ENCODE measurements at places on chromosomes 12 and 14.

DNA sequence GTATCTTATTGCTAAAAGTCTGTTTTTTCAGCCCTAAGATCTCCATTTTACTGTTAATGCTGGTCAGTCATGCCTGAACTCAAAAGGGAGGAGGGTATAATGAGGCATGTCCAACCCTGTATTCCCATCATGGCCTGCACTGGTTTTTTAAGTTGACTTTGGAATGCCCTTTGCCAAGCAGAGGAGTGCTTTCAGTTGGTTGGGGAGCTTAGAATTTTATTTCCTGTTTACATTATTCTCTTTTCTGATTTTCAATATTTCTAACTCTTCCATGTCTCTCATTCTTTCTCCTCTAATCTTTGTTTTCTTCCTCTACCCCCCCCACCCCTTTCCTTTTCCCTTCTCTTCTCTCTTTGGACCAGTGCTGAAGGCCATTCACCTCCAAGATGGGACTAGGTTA lies 4.9 kb upstream of the DHRS2 start:
- no peak for DNase-seq

- DNase-seq, result no peak
These were observed 17.9 kb upstream of the MGST1 start for GRCh38 chr12:16329594-16329993.

- no peak for DNase-seq
These were observed 568 bp downstream of the CCDC184 start for GRCh38 chr12:48183876-48184548.

GRCh38 chr12:42828836-42829235 lies 239.3 kb upstream of the PRICKLE1 start:
- DNase-seq, result no peak

DNA sequence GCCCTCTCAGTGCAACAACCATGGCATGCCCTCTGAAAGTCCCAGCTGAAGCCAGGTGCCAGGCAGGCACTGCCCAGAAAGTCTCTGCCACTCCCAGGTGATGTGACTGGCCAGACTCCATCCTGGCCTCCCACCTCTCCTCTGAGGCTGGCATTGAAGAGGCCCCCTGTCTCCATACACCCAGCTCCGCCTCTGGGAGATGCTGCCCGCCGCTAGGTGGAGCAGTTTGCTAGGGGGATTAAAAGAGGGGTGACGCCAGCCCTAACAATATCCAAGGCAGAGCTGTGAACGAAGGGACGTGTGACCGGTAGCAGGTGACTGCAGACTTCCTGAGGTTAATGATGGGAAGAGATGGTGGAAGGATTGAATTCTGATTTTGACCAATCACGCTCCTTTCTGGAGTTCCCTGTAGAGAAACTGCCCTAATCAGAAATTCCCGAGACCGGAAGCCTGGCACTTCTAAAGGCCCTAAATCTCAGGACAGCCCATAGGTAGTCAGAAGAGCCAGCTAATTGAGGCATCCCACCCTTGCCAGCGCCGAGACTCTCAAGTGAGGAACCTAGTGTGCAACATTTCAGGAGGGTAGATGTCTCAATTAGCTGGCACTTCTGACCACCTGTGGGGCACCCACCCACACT lies 8.3 kb upstream of the PLEK2 start:
- DNase-seq, result no peak

DNA sequence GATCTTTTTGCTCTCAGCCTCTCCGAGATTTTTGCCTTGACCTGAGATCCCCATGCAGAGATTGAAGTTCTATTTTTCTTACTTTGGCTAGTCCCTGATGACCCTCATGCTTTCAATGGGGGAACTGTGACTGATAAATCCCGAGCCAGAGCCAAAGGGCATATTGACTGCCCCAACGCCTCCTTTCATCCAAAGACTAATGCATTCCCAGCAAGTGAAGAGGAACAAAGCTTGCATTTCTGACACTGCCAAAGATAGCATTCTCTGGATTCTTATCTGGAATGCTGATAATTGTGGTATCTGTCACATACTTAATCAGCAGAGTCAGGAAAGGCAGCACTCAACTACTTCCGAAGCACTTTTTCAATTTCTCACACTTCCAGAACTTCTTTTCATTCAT lies 152.3 kb upstream of the EGLN3 start:
- DNase-seq, result no peak

- no peak for DNase-seq
These were observed 1188.2 kb upstream of the TMEM132C start for GRCh38 chr12:127078577-127079350.

DNA sequence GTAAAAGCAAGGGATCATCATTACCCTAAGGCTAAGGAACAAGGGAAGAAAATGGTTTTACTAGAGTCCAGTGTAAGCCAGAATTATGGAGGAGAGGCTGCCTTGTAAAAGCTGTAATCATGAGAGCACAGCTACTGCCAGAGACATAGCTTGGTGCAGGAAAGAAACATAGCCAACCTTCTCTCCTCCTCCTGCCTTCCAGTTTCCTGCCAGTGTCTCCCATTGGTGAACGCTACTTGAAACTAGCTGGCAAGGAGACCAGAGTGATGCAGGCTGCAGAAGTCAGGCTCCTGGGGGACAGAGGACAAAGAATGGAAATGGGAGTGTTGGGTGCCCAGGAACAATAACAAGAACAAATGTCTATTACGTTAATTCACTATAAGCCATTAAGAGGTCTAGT lies 158.5 kb downstream of the NELL2 start:
- DNase-seq, result no peak

GRCh38 chr12:123996581-123996980 lies 23.6 kb downstream of the ZNF664 start:
- DNase-seq, result no peak

DNA sequence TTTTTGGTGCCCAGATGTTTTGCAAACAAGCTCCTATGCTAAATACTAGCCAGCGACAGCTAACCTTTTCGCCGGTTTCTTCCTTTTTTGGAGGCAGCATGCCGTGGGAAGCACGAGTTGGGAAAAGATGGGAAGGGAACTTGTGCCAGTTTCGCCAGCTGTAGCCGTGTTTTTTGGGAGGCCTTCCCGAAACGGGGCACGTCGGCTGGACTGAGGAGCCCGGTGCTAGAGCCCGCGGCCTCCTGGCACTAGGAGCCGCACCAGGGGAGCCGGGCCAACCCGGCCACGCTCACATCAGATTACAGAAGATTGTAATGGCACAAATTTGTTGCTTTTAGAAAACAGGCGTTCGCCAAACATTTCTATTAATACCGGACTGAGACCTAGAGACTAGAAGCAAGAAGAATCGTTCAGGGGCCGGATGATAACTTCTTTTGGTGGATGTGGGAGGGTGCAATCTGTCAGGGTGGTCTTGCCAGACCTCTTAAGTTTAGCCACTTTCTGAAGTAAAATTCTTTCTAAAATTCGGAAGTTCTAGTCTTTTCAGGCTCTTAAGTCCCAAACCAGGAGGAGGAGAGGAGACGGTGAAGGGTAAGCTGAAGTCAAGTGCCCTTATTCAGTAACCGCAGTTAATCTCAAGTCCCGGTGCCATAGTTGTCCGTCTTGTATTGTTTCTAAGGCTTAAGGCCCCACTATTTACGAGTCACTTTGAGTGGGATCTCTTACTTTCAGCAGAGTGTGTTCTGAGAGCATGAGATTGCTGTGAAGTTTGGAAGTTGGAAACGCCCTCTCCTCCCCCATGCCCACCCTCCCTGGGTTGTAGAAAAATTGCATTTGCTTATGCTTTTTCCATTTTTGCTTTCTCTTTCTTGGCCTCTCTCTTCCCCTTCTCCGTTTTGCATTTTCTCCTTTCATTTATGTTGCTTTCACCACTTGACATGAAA lies 1.3 kb downstream of the RASSF3 start:
- DNase-seq, result no peak

DNA sequence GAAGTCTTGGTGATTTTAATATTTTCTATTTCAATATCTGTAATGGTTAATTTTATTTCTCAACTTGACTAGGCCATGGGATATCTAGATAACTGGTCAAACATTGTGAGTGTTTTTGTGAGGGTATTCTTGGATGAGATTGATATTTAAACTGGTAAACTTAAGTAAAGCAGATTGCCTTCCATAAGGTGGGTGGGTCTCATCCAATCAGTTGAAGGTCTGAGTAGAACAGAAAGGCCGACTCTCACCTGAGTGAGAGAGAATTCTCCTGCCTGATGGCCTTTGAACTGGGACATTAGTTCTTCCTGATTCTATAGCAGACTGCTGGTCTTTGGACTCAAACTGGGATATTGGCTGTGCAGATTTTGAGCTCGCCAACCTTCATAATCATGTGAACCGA lies 36.3 kb downstream of the OTOGL start:
- no peak for DNase-seq

- DNase-seq, result no peak
These were observed 5.3 kb upstream of the HNF1A start for GRCh38 chr12:120972870-120973543.

DNA sequence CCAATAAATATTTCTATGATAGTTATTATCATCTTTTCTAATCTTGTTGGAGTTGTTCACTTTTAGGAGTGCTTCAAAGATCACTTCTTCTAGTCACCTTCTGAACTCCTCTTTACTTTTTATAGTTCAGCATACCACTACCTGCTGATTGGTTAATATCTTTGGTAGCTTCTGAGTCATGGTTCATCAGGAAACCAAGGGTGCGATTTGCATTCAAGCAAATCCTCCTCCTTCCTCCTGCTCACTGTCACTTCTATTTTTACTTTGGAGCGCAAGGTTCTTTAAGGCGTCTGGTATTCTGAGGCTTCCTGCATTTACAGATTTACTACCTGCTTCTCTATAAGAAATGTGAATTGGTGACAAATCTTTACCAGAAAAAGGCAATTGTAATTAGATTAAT lies 24.0 kb downstream of the SYT1 start:
- no peak for DNase-seq

DNA sequence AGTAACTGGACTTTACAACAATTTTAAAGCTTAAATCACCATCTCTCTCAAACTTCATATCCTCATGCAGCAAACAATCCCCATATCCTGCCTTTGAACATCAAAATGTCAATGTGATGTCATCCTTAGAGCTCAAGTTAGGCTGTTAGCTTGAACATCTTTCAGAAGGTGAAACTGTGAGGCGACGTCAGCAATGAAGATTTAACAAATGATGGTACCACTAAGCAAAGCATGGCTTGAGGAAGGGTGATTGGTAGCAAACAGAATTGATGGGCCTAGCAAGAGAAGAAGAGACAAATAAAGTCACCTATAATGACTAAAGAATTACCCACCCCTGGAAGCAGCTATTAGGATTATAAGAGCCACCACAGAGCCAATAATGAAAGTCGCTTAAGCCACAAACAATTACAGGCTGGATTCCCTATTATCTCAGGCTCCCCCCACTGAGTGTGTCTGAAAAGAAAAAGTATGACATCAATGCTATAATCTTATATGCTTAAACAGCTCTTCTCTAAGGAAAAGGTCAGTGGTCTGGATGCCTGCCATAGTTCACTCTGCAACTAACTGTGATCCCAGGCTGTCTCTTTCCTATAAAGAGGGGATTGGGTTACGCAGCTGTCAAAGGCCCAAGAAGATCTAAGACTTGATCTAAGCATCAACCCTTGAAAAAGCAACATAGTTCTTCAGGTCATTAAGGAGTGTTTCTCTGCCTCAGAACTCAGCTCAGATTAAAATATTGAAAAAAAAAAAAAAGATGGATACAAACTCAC lies 18.1 kb downstream of the EGLN3 start:
- DNase-seq, result no peak

DNA sequence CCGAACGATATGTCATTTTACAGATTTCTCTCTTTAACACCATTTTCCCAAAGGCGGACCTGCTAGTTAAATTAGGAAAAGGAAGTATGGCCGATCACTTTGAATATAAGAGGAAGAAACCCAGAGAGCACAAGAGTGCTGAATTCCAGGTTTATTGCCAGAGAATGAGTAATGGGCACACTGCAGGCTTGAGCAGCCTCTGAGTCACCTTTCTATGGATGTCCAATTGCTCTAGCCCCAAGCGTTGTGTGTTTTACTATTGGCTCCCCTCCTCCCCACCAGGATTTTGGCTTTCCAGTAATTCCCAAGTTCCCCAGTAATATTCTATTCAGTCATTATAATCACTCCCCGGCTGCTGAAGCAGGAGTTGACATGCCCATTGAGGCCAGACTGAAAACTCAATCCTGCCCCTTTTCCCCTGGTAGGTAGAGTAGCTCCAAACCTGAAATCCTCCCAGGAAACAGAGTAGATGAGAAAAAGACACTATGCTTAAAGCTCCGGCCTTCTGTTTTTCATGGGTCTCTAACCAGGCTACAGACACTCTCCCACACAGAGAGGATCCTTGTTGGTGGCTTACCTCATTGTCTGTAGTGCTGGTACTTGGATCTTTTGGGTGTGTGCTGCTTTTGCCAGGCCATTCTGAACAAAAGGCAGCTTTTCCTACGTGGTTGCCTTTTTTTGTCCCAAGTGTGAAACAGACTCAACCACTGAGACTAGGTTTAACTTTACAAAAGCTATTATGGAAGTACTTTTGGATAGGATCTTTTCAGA lies 704.3 kb upstream of the FLRT2 start:
- DNase-seq, result no peak

DNA sequence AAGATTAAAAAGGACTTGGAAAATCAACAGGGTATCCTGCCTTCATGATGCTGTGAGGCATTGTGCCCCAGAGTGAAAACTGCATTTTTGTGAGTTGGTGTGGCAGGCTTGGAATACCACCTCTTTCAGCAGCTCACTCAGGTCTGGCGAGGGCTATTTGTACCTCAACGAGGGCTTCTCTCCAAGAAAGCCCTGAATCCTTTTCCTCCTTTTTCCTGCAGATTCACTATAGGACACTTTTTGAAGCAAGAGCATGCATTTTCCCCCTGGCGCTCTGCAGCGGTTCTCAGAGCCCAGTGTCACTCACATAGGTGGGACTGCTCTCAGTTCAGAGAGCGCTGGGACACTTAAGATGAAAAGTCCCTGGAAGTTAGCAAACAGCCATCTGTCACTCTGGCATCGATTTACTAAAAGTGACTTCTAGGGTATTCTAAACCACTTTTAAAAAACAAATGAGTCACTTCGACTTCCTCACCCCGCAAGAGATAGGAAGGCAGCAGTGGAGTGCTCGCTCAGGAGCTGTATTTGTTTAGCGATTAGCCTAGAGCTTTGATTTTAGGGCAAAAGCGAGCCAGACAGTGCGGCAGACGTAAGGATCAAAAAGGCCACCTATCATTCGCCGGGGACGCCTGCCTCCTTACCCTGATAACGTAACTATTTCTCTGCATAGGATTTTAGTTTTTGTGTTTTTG lies 782 bp upstream of the LGR5 start:
- no peak for DNase-seq

- DNase-seq, result no peak
These were observed 145.3 kb downstream of the SSPN start for GRCh38 chr12:26340649-26341048.

GRCh38 chr14:104937161-104937560 lies 12.5 kb downstream of the PLD4 start:
- no peak for DNase-seq

DNA sequence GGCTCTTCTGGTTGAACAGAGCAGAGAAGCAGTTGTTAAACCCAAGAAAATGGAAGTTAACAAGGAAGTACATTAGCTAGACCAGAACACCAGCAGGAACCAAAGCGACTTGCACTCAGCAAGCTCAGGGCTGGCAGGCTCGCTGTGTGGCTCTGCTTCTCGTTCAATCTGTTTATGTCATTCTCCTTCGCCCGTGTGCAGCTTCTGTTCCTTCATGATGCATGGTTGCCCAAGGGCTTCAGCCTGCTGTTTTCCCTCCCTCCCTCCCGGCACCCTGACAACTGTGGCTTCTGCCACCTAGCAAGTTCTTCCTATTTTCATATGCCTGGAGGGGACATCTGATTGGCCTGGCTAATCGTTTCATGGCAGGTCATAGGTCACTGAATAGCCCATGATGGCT lies 25.3 kb downstream of the PIGH start:
- DNase-seq, result no peak
